ENCODE measurements at places on chromosomes 7 and 10.

GRCh38 chr7:24877790-24878311, 102.1 kb downstream of the OSBPL3 start:
- DNase-seq, result no peak

DNA sequence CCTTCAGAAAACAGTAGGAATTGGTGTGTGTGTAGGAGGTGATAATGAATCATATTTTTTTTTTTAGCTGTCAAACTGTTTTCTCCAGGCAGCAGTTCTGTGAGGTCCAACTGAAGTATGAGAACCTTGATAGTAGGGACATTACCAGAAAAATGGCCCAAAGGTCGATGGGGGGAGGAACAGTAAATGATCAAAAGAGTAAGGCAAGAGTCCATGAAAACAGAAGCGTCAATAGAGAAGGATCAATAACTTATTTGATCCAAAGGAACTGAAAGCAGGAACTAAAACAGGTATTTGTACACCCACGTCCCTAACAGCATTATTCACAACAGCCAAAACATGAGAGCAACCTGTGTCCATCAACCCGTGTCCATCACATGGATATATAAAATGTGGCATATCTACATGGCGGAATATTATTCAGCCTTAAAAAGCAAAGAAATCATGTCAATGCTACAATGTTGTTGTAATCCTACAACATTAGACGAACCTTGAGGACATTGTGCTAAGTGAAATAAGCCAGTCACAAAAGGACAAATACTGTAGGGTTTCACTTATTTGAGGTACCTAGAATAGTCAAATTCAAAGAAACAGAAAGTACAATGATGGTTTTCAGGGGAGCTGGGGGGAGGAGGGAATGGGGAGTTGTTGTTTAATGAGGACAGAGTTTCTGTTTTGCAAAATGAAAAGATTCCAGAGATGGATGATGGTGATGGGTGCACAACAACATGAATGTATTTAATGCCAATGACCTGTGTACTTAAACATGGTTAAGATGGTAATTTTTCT, 214.0 kb upstream of the KLF14 start:
- DNase-seq, result no peak

DNA sequence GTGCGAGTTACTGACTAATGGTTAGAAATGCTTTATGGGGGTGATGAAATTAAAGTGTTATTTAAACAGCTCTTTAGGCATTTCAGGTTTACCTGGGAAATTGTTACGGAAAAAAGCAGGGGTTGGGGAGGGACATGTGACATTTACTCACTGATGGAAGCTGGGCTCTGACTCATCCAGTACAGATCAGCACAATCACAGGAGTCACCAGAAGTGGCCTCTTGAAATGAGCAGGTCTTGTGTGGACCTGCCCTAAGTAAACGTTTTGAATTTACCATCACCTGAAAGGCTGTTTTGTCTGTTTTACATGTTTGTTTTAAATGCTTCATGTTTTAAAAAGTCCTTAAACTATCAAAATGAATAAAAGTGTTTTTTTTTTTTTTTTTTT, 2.3 kb downstream of the GLRX3 start:
- DNase-seq, result no peak

DNA sequence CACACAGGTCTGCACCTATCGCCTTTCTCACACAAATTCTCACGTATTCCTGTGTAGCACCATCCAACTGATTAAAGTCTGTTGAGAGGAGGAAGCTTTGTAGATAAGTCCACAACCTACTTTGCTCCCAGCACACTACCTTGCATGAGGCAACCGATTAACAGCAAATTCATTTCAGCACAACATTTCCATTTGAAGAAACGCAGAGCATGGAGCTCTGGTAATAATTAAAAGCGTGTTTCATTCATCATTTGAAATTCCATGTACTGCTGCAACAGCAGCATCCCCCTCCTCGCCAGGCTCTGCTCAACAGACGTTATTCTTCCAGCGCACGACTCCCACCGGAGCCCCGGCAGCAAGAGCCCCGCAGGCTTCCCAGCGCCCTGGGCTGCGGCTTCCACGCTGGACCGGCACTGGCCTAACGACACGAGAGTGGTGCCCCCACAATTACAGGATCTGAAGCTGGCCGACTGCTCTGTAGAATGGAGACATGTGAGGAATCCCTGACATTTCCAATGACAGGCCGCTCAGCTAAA, 118.8 kb downstream of the DIP2C start:
- DNase-seq, result no peak

GRCh38 chr10:13296476-13296875, 3.4 kb downstream of the PHYH start:
- DNase-seq, result no peak

DNA sequence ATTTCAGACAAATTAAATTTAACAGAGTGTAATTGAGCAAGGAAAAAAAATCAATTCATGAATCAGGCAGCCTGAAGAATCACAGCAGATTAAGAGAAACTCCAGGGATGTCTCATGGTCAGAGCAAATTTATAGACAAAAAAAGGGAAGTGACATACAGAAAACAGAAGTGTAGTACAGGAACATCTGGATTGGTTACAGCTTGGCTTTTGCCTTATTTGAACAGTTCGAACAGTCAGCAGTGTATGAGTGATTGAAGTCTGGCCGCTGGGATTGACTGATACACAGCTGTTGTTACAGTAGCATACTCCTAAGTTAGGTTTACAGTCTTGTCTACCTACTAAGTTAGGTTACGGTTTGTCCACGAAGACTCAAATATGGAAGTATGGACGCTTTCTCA, 255.3 kb downstream of the HPSE2 start:
- no peak for DNase-seq

DNA sequence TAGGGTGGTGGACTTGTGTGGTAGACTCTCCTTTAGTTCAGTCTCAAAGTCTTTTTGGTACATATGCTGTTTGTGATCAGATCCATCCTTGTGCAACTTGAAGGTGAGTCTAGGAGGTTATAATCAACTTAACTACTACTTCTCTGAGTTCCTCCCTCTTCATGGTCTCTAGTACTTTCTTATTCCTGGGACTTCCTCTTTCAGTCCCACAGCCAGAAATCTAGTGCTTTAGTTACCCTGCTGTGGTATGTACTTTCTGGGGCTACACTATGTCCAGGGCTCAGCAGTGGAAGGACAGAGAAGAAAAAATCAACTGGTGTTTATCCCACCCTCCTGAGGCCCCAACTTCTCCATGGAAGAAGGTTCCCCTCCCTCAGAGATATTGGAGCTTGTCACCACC, 19.4 kb upstream of the ATAD1 start:
- no peak for DNase-seq

GRCh38 chr7:155349601-155350331, 52.1 kb downstream of the INSIG1 start:
- DNase-seq, result no peak

GRCh38 chr10:35554036-35554435, 51.1 kb upstream of the GJD4 start:
- DNase-seq, result no peak

DNA sequence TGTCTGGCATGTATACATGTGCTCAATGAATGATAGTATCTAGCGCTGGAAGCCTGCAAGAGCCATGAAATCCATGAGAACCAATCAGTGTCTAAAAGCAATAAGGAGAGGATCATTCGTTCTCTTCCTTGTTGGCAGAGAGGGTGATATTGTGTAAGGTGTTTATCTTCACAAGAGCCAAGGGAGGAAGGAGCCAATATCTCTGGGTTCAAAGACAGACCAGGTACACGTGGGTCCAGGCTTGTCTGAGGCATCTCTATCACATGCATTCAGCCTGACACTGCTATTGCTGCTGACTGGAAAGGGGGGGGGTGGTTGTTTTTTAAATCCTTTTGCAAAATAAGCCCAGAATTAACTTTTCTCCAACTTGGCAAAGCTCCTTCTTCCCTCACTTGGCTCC, 4.0 kb downstream of the SEC31B start:
- DNase-seq, result no peak

DNA sequence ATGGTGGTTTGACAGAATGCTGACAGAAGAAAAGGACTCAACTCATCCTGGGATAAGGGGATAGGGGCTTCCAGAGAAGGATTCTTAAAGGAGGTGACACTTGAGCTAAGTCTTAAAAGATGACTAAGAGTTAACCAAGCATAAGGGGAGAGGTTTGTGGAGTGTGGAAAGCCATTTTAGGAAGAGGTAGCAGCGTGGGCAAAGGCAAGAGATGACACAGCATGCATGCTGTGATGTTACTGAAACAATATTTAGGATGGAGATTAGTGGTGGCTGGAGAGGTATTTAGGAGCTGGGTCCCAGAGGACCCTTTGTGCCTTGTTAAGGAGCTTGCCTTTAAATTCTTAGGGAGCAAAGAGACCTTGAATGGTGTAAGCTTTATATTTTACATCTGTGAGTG, 65.1 kb downstream of the SPAG6 start:
- DNase-seq, result no peak

GRCh38 chr7:14218338-14218737, 228.9 kb upstream of the ETV1 start:
- DNase-seq, result no peak

- no peak for DNase-seq
Measured at GRCh38 chr10:63994371-63994770, 473.2 kb downstream of the REEP3 start.

GRCh38 chr10:128096486-128097199, 29.6 kb downstream of the MKI67 start:
- no peak for DNase-seq

DNA sequence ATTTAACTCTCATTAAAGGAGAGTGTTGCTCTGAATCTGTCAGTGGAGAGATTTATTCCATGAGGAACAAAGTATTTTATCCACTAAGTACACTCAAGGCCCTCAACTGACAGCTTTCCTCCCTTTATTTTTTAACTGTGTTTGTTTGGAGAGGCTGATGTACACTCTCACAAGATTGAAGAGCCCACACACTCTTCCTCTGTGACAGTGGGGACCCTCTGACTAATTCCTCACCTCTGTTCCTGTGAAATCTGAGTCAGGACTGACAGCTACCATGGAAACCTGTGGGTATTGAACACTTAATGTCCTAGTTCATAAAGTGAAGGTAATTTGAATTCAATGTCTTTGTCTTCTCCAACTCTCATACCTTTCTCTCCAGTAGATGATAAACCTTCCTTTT, 189.8 kb upstream of the PITRM1 start:
- DNase-seq, result no peak

DNA sequence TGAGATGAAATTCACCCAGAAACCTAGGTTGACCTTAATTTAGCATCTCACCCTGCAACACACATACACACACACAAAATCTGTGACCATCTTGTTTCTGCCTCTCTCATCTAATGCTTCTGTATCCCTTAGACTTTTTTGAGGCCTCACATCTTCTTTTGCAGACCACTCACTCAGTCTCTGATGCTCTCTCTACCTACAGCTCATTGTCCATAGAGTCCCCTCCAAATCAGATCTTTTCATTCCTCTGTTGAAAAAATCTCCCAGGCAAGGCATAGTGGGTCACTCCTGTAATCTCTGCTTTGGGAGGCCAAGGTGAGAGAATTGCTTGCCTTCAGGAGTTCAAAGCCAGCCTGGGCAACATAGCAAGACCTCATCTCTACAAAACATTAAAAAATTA, 17.6 kb upstream of the PAX2 start:
- no peak for DNase-seq

DNA sequence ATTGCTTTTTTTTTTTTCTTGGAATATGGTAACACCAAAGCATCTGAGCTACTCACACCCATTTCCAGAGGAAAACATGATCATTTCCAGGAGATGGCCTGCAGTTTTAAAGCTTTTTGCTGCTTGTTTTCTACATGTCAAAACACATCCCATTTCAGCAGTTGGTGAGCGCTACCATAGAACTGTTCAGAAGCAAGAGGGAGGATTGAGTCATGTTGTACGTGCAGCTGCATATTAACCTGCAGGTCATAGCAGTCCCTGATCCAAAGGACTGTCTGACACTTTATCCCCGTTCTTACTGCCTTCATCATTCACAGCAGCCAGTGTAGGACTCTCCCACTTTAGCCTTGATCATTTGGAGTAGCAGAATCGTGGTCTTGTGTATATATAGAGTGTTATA, 124.6 kb downstream of the AUTS2 start:
- DNase-seq, result no peak
